ENCODE measurements at places on chromosomes 3 and 15.

DNA sequence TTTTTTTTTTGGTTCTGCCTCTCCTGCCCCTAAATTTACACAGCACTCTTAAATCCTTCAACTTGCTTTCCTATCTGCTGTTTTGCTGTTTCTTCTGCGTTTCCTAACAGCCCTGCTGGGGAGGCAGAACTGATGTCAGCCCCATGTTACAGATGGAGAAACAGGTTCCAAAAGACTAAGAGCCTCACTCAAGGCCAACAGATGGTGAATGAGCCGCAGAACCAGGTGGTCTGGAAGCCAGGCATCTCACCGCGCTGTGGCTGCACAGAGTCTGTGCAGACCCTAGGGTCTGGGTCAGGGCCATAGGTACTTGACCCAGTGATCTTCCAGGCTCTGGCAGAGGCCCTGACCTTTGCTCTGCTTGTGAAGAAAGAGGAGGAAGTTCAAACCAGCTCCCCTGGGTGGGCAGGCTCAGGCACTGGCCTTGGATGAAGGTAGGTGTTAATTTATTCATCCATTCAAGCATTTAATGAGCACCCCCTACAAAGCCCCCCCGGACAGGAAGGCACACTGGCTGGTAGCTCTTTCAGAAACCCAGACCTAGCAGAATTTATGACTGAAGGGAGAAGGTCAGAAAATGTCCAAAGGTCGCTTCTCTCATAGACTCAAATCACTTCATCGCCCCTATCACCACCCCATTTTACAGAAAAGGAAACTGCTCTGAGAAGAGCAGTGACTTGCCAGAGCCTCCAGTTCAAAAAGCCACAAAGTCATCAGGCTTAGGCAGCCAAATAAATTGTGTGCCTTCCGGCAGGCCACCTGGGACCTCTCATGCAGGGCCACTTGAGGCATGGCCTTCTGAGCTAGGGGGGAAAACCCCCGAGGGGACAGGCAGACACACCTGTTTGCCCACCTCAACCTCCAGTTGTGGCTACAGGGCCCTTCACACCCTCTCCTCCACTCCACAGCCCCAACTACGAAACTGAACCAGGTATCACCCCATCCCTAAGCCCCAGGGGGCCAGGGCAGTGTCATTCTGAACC, 2.7 kb downstream of the CHDH start:
- DNase-seq: no peak

DNA sequence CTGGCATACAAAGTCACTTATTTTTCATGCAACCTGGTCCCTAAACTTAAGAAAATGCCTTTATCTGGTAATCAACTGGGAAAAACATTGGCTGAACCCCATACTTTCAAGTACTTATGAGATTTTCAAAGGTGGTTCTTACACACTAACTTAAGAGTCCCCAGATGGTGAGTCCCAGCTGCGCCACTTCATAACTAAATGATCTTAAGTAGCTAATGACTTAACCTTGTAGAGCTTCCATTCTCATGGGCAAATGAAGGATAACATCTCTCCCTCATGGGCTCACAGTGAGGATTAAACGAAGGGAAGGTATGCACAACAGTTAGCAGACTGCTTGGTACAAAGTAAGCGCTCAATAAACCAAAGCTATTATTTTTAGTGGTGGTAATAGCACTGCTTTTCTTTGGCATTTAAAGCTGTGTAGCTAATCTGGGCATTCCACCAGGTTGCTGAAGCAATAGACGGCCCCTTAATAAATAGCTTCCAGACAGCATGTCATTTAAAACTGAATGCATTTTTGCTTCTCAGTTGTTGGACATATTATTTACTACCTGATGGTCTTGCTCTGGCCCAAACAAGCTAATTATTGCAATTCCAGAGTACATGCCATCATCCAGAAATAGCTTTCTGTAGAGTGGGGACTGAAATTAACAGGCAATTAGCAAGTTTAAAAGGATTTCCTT, 55.4 kb downstream of the LIPC start:
- DNase-seq: no peak

- no peak for DNase-seq
Observed at GRCh38 chr15:79015416-79015815, 70.6 kb upstream of the CTSH start.

DNA sequence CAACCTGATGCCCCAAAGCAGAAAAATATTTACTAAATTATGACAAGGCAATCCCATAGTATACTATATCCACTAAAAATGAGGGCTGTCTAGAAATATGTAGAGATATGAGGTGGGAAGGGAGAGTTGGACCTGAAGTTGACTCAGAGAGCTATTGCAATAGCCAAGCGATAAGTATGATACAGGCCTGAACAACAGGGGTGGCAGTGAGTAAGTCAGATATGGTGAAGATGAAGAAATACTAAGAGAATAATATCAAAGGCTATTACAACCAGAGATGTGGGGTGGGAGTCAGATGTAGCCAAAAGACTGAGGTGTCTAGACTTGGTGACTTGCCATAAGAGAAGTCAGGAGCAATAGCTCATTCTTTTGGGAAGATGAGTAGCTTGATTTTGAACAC, 9.2 kb downstream of the HSPBAP1 start:
- DNase-seq: peak; percentile 90

- peak; percentile 98 for DNase-seq
Observed at GRCh38 chr3:158718490-158719170, 13.6 kb downstream of the RARRES1 start.

DNA sequence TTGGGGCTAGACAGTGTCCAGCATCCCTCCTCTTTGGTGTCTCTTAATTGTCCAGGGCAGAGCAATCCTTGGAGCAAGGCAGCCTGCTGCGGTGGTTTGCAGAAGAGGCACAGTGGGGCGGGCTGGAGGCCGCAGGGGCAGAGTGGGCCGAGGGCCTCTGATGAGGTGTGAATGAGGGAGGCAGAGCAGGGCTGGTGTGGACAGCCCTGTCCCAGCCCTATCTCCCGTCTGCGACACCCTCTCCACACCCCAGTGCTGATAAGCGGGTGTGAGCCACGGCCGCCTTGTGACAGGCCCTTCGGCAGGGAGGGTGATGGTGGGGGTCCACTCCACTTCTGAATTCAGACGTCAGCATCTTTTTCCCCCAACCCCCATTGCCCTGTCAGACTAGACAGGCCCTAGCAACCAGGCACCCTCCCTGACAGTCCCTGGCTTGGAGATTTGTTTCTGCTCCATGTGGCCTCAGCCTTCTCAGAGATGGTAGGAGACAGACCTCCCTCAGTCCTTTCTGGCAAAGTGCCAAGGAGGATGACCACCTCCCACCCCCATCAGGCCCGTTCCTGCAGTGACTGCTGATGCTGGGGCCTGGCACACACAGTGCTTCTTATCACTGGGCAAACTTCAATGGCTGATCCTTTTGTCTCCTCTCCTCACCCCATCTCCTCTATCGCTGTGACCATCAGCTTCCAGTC, 37.3 kb downstream of the EXOG start:
- DNase-seq: no peak

GRCh38 chr3:42961633-42962032, 17.5 kb upstream of the GASK1A start:
- peak; percentile 57 for DNase-seq

GRCh38 chr3:193962986-193963685, 172.8 kb upstream of the HES1 start:
- peak; percentile 37 for DNase-seq

DNA sequence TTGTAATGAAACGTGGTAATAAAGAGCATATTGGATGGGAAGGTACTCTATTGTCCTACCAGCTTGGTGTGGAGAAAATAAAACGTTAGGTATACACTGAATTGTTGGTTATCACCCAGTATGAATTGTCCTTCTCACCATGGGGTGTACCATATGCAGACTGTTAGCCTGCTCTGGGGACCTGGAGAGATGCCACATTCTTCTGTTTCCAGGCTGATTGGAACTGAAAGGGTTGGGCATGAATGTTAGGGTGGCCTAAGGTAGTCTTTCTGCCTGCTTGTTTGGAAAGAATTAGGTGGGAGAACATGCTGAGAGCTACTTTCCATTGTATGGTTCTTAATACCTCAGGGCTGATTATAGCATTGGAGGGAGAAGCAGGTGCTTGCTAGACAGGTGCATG, 340.6 kb downstream of the PTPRG start:
- DNase-seq: no peak

GRCh38 chr3:120795959-120796358, 53.4 kb downstream of the GTF2E1 start:
- no peak for DNase-seq

DNA sequence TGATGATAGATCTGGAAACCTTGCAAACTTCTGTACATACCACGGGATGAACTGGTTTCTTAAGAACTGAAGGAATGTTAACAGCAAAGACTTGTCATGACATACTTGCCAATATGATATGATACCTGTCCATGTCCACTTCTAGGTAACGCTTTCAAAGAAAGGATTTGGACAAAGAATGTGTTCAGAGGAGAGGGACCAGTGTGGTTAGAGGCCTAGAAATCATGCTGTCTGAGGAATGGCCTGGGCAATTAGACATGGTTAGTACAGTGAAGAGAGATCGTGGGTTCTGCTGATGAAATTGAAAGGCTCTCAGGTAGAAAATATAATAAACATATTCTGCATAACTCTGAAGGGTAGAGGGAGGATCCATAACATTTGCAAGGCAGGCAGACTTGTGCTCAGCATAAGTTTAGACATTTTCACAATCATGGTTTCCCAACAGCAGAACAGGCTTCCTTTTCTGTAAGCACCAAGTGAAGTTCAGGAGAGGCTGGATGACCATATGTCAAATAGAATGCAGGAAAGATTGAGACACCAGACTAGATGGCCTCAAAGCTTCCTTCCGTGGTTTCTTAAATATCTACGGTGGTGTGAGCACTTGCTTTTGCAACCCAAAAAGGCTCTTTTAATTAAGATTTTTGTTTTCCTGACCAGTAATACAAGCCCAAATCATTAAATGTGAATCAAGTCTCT, 39.9 kb downstream of the TGFBR2 start:
- DNase-seq: peak; percentile 90

DNA sequence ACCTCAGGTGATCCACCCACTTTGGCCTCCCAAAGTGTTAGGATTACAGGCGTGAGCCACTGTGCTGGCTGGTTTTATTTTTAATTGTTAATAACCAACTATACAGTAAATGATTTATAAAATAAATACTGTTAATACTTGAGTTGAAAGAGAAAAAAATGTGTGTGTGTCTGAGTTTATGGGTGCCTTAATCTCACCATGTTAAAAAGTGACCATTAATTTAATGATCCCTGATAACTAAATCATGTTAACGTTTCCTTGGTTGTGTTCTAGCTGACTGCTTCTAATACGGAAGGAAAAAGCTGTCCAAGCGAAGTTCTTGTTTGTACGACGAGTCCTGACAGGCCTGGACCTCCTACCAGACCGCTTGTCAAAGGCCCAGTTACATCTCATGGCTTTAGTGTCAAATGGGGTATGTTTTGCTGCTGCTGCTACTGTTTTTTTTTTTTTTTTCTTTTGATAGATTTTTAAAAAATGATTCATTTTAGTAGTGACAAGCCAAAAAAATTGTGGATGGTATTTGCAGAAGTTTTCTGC, 113.5 kb downstream of the GHSR start:
- DNase-seq: no peak
